ENCODE measurements at places on chromosomes 2 and 18. TPM values are rescaled to one million over a fixed set of nuclear protein-coding genes. Genes with fewer than 3 reads are reported as not detected.

ASPRV1 gene
- total RNA-seq: 0.61 TPM

GREB1L gene
- 2.2 TPM for total RNA-seq

MROH2A gene
- not detected for total RNA-seq

NEURL3 gene
- total RNA-seq: 0.19 TPM

RASGRP3 gene
- 0.45 TPM for total RNA-seq

TNS1 gene
- 0.50 TPM for total RNA-seq

CHRNG gene
- not detected for total RNA-seq

CFAP221 gene
- not detected for total RNA-seq

CYRIA gene
- total RNA-seq: 0.53 TPM

ATAD2B gene
- total RNA-seq: 5.7 TPM

TUBB8B gene
- total RNA-seq: not detected

BOLL gene
- not detected for total RNA-seq

FAM136A gene
- total RNA-seq: 52.7 TPM

UGT1A10 gene
- total RNA-seq: not detected

C2orf92 gene
- total RNA-seq: 3.2 TPM

RAB3GAP1 gene
- total RNA-seq: 29.1 TPM

KIAA2012 gene
- total RNA-seq: 0.08 TPM

CEP192 gene
- total RNA-seq: 15.6 TPM

CCBE1 gene
- total RNA-seq: 10.1 TPM

TPO gene
- total RNA-seq: not detected

ADCYAP1 gene
- 0.49 TPM for total RNA-seq

CCDC148 gene
- not detected for total RNA-seq

RAB17 gene
- total RNA-seq: 20.9 TPM

RFTN2 gene
- total RNA-seq: 2.3 TPM

DYSF gene
- 1.0 TPM for total RNA-seq

RNF152 gene
- 1.2 TPM for total RNA-seq

SKOR2 gene
- not detected for total RNA-seq

TWIST2 gene
- total RNA-seq: 15.9 TPM

MXD1 gene
- 6.3 TPM for total RNA-seq

ILKAP gene
- 18.1 TPM for total RNA-seq

EMILIN2 gene
- 23.2 TPM for total RNA-seq

IL1B gene
- total RNA-seq: 11.6 TPM

PID1 gene
- total RNA-seq: 0.45 TPM

DCDC2C gene
- total RNA-seq: not detected

GAL3ST2 gene
- total RNA-seq: not detected

TWSG1 gene
- 12.1 TPM for total RNA-seq

PROC gene
- not detected for total RNA-seq

OR6B2 gene
- total RNA-seq: not detected

CDK15 gene
- not detected for total RNA-seq

SLC40A1 gene
- total RNA-seq: not detected

SP3 gene
- total RNA-seq: 78.7 TPM

BCL11A gene
- 0.79 TPM for total RNA-seq

DSEL gene
- 2.2 TPM for total RNA-seq

PAX3 gene
- 21.6 TPM for total RNA-seq

All from A375 (cell line).